ENCODE measurements at places on chromosomes 5 and 9. TPM values are rescaled to one million over a fixed set of nuclear protein-coding genes. Genes with fewer than 3 reads are reported as not detected.

Gene GHR
- total RNA-seq = 11.8 TPM

Gene CAVIN4
- total RNA-seq = 0.50 TPM

Gene USP20
- 53.5 TPM for total RNA-seq

Gene LHX2
- 0.23 TPM for total RNA-seq

Gene MYMK
- not detected for total RNA-seq

Gene PJA2
- 119 TPM for total RNA-seq

Gene FOXD4L5
- not detected for total RNA-seq

Gene SMIM33
- not detected for total RNA-seq

Gene ZNF622
- total RNA-seq = 26.7 TPM

Gene PCSK5
- 32.2 TPM for total RNA-seq

Gene LCN1
- total RNA-seq = not detected

Gene CCDC187
- total RNA-seq = not detected

Gene SUSD3
- total RNA-seq = 2.2 TPM

Gene ZNF618
- total RNA-seq = 11.3 TPM

Gene PDGFRB
- 161 TPM for total RNA-seq

DNA sequence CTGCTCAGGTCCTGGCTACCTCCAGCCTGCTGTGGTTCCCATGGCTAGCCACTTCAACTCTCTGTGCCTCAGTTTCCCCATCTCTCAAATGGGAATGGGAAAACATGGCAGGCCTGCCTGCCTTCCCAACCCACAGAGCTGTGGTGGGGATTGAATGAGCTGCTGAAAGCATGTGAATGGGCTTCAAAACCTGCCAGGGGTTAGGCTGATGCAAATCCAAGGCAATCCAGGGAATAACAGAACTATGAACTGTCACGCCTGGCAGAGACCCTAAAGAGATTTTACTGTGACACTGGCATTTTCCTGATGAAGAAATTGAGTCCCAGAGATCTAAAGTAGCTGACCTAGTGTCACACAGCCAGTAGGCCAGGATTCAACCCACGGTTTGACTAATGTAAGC is 29.9 kb upstream of the TCF7 start:
- H3K27me3 ChIP-seq = no peaks in the 10 kb centered on the region
- H3K4me3 ChIP-seq = no peak overlapping the region
- DNase-seq = no peak

- no peaks in the 10 kb centered on the region for H3K36me3 ChIP-seq
- no peak overlapping the region for H3K27ac ChIP-seq
- no peak overlapping the region for H3K4me3 ChIP-seq
- H3K27me3 ChIP-seq = no peaks in the 10 kb centered on the region
- no peak for DNase-seq
Observed at GRCh38 chr9:70551396-70551795, 136.9 kb upstream of the KLF9 start.

DNA sequence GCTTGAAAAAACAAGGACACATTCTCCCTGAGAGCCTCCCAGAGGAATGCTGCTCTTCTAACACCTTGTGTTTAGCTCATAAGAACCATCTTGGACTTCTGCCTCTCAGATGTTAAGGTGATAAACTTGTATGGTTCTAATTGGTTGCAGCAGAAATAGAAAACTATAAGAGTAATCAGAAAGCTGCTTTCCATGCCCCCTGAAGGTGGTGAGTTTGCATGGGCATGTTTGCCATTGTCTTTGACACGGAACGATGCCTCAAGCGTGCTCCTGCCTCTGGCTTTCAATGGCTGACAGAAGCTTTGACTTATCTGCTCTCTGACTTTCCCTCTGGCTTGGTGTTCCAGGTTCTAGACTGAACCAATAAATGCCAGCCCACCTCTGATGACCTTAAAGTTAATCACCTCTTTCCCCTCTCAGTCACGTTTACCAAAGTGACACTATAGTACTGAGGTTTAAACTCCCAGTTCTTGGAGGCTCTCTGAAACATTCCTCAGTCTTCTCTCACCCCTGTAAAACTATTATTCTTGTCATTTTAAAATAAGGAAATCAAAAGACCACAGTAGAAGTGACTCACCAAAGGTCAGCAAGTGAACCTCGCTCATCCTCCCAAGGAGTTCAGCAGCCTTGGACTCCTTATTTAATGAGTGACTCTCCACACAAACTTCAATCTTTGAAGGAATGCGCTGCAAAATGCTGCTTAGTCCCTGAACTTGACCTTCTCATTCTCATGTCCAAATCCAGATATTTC is 103.6 kb downstream of the PIK3R1 start:
- no peaks in the 10 kb centered on the region for H3K4me1 ChIP-seq
- no peaks in the 10 kb centered on the region for H3K27me3 ChIP-seq
- no peak overlapping the region for H3K4me3 ChIP-seq
- H3K36me3 ChIP-seq = no peaks in the 10 kb centered on the region
- H3K27ac ChIP-seq = no peak overlapping the region
- DNase-seq = no peak

DNA sequence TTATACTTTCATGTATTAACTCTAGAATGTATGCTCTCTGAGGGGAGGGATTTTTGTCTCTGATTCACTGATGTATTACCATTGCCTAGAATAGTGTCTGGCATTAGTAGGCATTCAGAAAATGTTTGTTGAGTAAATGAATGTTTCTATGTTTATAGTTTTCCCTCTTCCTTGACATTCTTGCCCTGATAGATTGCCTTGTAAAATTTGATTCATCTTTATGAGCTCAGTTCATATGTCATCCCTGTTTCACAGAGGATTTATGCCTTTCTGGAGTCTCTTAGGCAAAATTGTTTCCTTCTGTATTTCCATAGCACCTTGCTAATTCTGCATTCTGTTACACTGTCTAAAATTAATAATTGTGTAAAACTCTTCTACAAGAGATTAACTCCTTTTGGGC is 72.3 kb downstream of the RASA1 start:
- no peak overlapping the region for H3K27ac ChIP-seq
- H3K27me3 ChIP-seq = no peaks in the 10 kb centered on the region
- H3K36me3 ChIP-seq = no peaks in the 10 kb centered on the region
- no peak overlapping the region for H3K4me3 ChIP-seq
- H3K4me1 ChIP-seq = no peaks in the 10 kb centered on the region
- DNase-seq = no peak

DNA sequence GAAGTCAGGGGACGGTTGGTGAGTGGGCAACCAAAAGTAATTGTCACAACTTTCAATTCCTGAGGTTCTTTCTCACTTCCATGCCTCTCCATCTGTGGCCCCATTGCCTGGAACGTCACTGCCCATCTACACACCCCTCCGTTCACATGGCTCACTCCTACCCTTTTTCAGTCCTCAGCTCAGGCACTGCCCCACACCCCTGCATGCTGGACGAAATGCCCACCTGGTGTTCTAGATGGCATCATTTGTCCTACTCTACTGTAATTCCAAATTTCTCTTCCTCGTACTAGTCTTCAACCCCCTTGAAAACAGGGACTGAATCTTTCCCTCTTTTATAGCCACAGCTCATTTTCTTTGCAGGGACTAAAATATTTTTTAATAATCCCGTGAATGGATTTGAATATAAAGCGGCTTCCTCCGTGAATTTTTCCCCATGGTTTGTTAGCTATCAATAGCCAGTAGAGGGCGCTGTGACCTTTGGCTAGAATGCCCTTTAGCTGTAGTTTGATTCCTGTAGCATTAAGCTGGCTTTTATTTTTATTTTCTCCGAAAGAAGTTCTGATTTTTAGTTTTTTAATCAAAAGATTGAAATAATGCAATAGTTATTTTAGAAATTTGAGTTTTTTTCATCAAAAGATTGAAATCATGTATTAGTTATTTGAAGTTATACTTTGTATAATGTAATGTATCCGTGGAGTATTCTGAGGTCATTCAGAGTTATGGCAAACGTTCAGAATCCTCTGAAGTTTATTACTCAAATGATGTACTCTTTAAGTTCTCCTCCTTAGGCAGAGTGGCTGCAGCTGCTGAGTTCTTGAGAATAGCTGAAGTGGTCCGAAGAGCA is 232.1 kb downstream of the SH3GL2 start:
- H3K27me3 ChIP-seq = no peaks in the 10 kb centered on the region
- H3K4me1 ChIP-seq = no peaks in the 10 kb centered on the region
- no peak overlapping the region for H3K27ac ChIP-seq
- DNase-seq = peak; percentile 58
- H3K4me3 ChIP-seq = no peak overlapping the region

- H3K27me3 ChIP-seq = no peaks in the 10 kb centered on the region
- no peak for DNase-seq
- H3K27ac ChIP-seq = no peak overlapping the region
Observed at GRCh38 chr9:121954477-121955140, 138.5 kb downstream of the TTLL11 start.

- peak overlapping the region; percentile 94 for H3K4me3 ChIP-seq
- peak; percentile 31 for DNase-seq
- no peaks in the 10 kb centered on the region for H3K27me3 ChIP-seq
- no peaks in the 10 kb centered on the region for H3K36me3 ChIP-seq
Observed at GRCh38 chr5:150487199-150488061, 20.5 kb upstream of the NDST1 start.

DNA sequence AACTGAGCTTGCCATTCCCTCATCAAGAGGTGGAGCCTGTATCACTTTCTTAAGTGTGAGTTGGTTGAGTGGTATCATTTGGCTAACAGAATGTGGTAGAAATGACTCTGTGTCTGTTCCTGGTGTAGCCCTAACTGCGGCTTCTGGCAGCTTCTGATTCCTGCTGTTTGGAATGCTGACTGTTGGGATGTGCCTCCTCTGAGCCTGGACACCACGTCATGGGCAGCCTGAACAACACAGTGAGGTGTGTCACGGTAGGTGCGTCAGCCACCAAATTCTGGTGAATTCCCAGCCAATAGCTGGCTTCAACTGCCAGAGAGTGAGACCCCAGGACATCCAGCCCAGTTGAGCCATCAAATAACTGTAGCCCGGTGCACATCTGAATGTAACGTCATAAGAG is 6.1 kb upstream of the C9orf152 start:
- DNase-seq = no peak
- no peaks in the 10 kb centered on the region for H3K4me1 ChIP-seq
- no peaks in the 10 kb centered on the region for H3K27me3 ChIP-seq
- no peak overlapping the region for H3K4me3 ChIP-seq

GRCh38 chr5:74242516-74242915 is 398.0 kb downstream of the ENC1 start:
- DNase-seq = no peak
- H3K27ac ChIP-seq = no peak overlapping the region
- no peaks in the 10 kb centered on the region for H3K36me3 ChIP-seq
- H3K4me3 ChIP-seq = no peak overlapping the region

DNA sequence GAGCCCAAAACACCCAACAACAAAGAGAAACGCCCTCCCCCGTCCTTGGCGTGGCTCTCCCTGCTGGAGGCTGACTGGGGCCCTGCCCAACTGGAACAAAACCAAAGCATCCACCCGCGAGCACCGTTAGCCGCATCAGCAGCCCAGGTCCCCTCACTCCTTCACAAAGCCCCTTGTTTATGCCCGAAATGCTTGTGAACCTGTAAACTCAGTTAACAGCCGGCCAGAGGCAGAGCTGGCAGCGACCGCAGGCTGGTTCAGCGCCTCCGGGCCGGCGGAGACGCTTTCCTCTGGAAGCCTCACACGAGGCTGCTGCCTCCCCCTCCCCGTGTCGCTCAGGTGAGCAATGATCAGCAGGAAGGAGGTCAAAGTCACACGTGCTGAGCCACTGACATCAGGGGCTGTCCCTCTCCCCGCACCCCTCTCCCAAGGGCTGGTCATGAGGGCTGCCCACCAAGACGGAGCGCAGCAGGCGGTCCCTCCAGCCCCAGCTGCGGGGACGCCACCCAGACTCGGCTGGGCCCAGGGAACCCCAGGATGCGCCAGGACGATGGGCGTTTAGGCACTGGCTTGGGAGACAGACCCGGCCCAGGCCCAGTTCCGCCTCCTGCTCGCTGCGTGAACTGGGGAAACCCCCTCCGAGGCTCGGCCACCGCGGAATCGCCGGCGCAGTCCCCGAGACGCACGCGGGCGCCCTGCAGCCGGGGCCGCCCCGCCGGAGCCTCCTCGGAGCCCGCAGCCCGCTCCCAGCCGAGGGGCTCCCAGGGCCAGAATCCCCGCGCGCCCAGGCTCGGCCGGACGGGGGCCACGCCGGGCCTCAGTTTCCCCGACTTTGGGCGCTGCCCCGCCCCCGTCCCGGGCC is 563 bp downstream of the SNAPC4 start:
- peaks cover 11% of the 10 kb centered on the region for H3K36me3 ChIP-seq
- DNase-seq = no peak
- H3K27ac ChIP-seq = peak overlapping the region; percentile 57
- peak overlapping the region; percentile 71 for H3K4me3 ChIP-seq
- no peaks in the 10 kb centered on the region for H3K27me3 ChIP-seq
- peaks cover 12% of the 10 kb centered on the region for H3K4me1 ChIP-seq

GRCh38 chr9:65409471-65409980 is 124.5 kb upstream of the FOXD4L5 start:
- no peaks in the 10 kb centered on the region for H3K36me3 ChIP-seq
- H3K4me3 ChIP-seq = no peak overlapping the region
- no peak for DNase-seq
- no peaks in the 10 kb centered on the region for H3K4me1 ChIP-seq

DNA sequence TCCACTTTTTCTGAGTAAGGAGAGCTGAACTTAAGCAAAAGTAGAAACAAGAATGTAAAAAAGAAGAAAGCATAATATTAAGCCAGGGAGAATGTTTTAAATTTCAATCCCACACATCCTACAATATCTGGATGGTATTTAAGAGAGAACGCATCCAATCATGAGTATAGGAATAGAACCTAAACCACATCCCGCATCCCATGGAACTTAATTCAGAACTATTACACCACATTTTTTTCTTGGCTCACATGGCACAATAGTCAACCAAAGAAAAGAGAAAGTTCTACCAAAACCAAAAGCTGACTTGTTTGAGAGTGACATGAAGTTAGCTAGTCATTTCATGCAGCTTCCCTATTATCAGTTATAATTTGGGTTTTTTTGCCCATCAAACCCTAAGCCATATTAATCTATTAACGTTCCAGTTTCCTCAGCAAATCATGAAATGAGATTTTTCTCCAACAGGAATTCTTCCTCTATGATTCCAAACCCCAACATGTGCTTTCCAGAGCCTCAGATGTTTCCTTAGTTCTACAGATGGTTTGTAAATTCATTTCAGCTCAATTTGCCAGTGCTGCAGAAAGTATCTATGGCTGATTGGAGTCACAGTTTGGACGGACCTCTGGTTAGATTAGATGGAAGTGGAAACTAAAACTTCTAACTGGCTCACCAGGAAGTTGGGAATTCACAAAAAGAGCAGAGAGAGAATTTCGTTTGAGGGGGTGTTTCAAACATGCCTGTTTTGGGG is 22.5 kb downstream of the ADAMTSL1 start:
- H3K36me3 ChIP-seq = no peaks in the 10 kb centered on the region
- H3K27ac ChIP-seq = no peak overlapping the region
- DNase-seq = no peak
- no peaks in the 10 kb centered on the region for H3K27me3 ChIP-seq

DNA sequence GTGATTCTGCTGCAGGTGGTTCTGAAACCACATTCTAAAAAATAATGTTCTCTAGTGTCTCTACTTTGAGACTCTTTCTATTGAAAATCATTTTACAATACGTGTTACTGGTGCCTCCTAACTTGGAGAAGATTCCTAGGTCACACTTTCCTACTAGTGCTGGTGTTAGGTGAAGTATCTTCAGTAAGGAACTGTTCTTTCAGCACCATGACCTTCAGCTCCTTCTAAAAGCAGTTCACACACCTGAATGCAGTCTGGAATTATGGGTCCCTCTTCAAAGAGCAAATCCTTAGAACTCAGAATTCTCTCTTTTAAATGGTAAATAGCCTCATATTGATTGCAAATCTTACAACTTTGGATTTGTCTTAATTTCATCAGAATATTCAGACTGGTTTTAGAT is 10.6 kb upstream of the DPYSL3 start:
- no peak overlapping the region for H3K4me3 ChIP-seq
- no peak for DNase-seq
- H3K4me1 ChIP-seq = no peaks in the 10 kb centered on the region
- no peak overlapping the region for H3K27ac ChIP-seq
- H3K36me3 ChIP-seq = no peaks in the 10 kb centered on the region

GRCh38 chr5:126376443-126376842 is 46.8 kb upstream of the GRAMD2B start:
- no peaks in the 10 kb centered on the region for H3K4me1 ChIP-seq
- no peaks in the 10 kb centered on the region for H3K27me3 ChIP-seq
- H3K4me3 ChIP-seq = no peak overlapping the region

Data from prostate gland (tissue), 2 donors.